ENCODE measurements at places on chromosomes 2 and 18. TPM values are rescaled to one million over a fixed set of nuclear protein-coding genes. Genes with fewer than 3 reads are reported as not detected.

GRCh38 chr18:1599196-1599595 lies 694.5 kb downstream of the ADCYAP1 start:
- DNase-seq: no peak

The SCYGR7 gene
- not detected for total RNA-seq

- DNase-seq: no peak
Observed at GRCh38 chr18:48776156-48776555, 174.6 kb downstream of the SMAD7 start.

DNA sequence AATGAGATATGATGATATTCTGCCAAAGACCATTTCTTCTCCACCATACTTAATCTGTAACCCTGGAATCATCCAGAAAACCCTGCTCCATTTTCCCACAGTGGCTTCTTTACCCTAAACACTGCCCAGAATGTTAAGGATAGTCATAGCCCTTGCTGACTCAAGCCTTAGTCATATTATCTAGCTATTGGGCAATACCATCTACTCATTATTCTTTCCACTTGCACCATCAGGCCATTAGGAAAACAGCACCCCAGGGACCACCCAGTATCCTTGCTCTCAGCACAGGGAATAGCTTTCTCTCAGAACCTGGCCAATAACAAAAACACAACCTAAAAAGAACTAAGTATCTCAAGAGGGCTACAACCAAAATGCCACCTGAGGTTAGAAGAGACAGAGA lies 445.7 kb upstream of the SLC14A2 start:
- DNase-seq: no peak

DNA sequence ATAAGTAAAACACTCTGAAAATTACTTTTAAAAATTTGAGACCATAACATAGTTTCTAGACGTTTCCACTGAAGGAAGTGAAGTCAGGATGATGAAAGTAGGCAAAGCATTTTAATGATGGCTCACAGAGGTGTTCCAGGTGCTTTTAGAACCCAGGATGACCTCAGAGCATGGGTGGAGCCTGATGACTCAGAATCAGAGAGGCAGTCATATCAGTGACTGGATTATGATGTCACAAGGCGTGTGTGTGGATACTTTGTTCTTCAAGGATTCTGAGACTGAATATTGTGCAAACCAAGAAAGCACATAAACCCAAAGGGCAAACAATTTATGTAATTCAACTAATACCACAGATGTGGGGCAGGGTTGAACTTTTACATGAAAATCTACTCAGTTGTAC lies 208.0 kb upstream of the FBXO11 start:
- no peak for DNase-seq

DNA sequence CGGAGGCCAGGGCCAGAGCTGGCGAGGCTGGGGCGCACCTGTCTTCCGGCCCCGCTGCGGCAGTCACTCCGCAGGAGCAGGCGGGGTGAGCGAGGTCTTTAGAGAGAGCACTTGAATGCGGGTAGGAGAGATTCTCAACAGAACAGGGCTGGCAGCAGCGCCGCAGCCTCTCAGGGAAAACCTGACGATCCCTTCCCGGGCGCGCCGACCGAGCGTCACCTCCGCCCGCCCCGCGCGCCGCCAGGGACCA lies 526 bp downstream of the PRKRA start:
- DNase-seq: no peak

GRCh38 chr18:68962623-68963022 lies 164.7 kb downstream of the CCDC102B start:
- no peak for DNase-seq

- no peak for DNase-seq
Observed at GRCh38 chr2:216994353-216994854, 134.5 kb upstream of the TNP1 start.

DNA sequence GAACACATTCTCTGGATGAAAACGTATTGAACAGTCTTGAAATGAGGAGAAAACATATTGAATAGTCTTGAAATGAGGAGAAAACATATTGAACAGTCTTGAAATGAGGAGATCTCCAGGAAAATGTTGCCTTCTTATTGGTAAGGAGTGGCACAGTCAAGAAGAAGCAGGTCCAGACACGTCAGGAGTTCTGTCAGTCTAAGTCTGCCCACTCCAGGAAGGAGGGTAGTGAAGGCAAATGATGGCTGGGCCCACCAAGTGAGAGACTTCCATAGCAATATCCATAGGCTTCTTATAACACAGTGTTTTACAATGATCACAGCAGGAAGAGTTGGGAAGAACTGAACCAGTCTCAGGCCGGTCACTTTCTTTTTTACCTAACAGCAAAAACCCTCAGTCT lies 316.2 kb downstream of the ETAA1 start:
- DNase-seq: no peak

Measured in pulmonary artery endothelial cell (primary cell).